Stimulated activated CD8-positive, alpha-beta memory T cell treated with anti-CD3 and anti-CD28 coated beads, Interleukin-4, amount 100 ng/mL, for 48 hours (primary cell): ENCODE measurements at places on chromosomes 11 and 22.

DNA sequence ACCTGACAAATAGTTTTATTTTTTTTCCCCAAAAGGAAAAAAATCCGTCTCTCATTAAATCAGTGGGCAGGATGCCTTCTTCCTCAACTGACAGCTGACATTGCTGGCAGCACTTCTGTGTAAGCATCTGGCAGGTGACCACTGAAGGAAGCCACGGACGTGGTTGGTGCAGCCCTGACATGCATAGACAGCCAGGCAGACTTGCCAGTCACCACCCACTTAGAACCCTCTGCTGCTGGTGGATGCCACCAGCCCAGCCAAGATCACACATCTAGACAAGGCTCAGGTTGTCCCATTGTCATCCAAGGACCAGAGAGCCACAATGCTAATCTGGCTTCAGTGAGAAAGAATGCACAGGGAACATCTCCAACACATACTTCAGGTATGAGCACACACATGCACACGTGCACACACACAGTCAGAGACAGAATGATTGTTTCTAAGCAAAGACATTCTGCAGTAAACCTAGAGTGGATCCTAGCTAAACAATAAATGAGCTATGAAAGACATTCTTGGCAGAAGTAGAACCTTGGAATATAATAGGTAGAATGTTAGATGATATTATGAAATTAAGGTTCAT is 49.8 kb upstream of the BMAL1 start:
- no peak for DNase-seq

DNA sequence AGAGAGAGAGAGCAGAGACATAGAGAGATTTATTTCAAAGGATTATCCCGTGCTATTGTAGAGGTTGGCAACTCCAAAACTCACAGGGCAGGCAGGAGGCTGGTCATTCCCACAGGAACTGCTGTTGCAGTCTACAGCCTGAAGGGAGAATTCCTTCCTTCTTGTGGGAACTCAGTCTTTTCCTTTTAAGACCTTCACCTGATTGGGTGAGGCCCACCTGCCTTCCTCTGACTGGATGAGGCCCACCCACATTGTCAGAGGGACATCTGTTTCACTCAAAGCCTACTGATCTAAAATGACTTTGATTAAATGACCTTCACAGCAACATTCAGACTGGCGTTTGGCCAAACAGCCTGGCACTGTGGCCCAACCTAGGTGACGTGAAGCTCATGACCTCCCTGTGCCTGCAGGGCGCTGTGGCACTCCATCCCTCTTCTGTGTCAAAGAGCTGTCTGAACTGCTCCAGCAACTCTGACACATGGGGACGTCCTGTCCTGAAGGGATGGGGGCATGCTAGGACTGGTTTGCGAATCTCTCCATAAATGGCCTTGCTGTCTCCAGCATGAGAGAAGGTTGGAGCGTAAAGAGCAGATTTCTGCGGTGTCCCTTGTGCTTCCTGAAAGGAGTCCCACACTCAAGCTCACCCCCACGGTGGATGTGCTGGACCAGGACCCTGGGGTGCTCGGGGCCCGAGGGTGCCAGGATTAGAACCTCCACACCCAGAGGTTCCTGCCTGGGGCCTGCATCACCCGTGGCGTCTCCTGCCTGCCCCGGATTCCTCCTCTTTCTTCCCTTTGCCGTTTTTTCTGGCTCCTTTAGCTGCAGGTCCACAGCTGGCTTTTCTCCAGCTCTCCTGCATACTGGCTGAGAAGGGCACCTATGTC is 20.7 kb downstream of the KRTAP5-5 start:
- DNase-seq = no peak

GRCh38 chr11:100932474-100933100 is 197.0 kb downstream of the PGR start:
- DNase-seq = no peak

GRCh38 chr11:79396674-79397073 is 44.2 kb downstream of the TENM4 start:
- DNase-seq = no peak

DNA sequence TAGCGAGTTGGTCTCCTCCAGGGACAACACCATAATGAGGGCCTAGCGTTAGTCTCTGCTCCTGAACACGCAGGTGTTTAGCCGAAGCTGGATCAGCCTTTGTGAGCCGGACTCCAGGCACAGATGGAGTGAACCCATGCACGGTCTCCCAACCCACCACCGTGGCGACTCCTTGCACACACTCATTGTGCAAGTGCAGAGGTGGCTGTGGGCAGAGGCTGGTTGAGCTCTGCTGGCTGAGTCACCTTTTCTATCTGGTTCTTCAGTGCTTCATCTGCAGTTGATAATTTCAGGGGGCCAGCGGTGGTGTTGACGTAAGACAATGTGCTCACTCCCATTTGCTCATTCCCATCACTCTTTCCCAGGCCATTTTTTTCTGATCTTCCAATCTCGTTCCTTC is 72.1 kb upstream of the SLC22A12 start:
- DNase-seq = peak; percentile 40

DNA sequence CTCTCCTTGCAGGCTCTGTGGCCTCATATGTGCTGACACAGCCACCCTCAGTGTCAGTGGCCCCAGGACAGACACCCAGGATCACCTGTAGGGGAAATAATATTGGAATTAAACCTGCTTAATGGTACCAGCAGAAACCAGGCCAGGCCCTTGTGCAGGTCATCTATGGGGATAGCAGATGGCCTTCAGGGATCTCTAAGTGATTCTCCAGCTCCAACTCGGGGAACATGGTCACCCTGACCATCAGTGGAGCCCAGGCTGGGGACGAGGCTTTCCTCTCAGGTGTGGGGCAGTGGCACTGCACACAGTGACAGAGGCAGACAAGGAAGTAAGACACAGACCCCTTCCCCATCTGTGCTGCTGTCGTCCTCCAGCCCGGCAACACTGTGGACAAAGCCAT is 16.9 kb downstream of the GGTLC2 start:
- DNase-seq = no peak

- peak; percentile 67 for DNase-seq
Observed at GRCh38 chr11:12195768-12196167, 85.4 kb downstream of the MICAL2 start.

DNA sequence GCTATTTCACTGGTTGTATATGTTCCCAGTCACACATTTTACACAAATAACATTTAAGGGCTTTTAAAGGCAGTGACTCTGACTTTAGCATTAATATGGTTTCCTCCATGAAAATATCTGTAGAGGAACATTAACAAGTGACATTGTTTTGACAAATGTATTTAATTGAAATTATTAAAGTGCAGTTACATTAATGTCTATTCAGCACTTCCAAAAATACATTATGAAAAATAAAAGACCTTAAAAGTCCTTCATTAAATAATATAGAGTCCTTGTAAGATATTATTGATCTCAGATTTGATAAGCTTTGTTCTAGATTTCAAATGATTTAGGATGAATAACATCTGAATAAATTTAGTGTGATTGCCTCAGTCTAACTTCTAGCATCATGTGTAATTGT is 951.9 kb upstream of the CHORDC1 start:
- no peak for DNase-seq

DNA sequence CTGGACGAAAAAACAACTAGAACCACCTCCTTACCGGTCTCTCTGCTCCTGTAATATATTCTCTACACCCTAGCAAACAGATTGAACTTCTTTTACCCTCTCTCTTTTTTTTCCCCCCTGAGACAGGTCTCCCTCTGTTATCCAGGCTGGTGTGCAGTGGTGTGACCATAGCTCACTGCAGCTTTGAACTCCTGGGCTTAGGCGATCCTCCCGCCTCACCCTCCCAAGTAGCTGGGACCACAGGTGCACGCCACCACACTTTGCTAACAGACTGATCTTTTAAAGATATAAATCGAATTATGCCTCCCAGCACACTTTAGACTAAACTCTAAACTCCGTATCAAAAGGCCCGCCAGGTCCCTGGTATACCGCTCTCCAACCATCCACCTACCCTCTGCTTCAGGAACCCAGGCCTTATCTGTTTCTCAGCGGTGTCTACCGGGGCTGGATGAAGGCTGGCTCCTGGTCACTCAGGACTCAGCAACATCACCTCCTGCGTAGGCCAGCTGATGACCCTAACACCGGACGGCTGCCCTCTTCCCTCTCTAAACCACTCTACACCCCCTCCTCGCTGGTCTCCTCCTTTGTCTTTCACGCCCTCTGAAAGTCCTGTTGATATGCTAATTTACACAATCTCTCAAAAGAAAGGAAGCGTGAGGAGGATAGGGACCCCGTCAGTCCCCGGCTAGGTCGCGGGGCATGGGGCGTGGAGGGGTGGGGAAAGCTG is 745 bp downstream of the C22orf39 start:
- DNase-seq = no peak

DNA sequence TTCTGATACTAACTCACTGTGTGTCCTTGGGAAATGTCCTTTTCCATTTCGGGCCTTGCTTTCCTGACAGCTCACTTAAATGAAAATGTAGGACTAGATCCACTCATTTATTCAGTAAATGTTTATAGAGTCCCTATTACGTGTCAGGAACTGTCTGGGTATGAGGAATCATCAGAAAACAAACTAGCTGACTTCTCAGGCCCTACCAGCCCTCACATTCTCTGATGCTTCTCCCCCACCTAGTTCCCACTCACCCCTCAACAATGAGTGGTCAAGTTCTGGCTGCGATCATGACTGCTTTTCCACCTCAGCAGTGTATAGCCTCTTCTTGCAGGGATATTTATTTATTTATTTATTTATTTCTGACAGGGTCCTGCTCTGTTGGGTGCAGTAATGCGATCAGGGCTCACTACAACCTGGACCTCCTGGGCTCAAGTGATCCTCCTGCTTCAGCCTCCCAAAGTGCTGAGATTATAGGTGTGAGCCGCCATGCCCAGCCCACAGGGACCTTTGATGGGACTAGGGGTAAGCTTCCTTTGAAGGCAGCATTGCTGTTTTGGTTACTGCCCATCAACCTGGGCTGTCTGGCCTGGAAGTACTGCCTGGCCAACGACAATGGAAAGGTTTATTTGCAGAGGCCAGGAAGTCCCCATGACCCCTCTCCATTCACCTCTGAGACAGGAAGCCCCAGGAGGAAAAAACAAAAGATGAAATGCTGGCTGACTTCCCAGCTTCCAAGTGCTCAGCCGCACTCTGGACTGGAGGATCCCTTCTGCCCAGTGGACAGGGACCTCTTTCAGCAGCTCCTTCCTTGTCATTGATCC is 33.1 kb upstream of the POLD3 start:
- DNase-seq = no peak

GRCh38 chr11:65400307-65401072 is 14.1 kb downstream of the FRMD8 start:
- DNase-seq = no peak
